ENCODE measurements at places on chromosomes 13 and 19. TPM values are rescaled to one million over a fixed set of nuclear protein-coding genes. Genes with fewer than 3 reads are reported as not detected.

SLC15A1 gene
- total RNA-seq, result not detected

PDX1 gene
- total RNA-seq, result not detected

GRCh38 chr13:99605420-99606323, 104.4 kb downstream of the TM9SF2 start:
- H3K27me3 ChIP-seq, result no peaks in the 10 kb centered on the region
- H3K27ac ChIP-seq, result no peak overlapping the region
- DNase-seq, result no peak

- H3K36me3 ChIP-seq, result no peaks in the 10 kb centered on the region
- H3K27ac ChIP-seq, result no peak overlapping the region
- no peaks in the 10 kb centered on the region for H3K27me3 ChIP-seq
- peak; percentile 62 for DNase-seq
These were observed 31.3 kb downstream of the TINCR start for GRCh38 chr19:5536337-5536894.

- H3K36me3 ChIP-seq, result no peaks in the 10 kb centered on the region
- no peak overlapping the region for H3K27ac ChIP-seq
- H3K27me3 ChIP-seq, result no peaks in the 10 kb centered on the region
- no peak overlapping the region for H3K4me3 ChIP-seq
- no peak for DNase-seq
These were observed 43.3 kb upstream of the GPC6 start for GRCh38 chr13:93183302-93183701.

MUC16 gene
- not detected for total RNA-seq

SIGLEC5 gene
- total RNA-seq, result not detected

GRCh38 chr19:40831502-40832430, 18.5 kb downstream of the CYP2A6 start:
- no peaks in the 10 kb centered on the region for H3K27me3 ChIP-seq
- no peaks in the 10 kb centered on the region for H3K4me1 ChIP-seq
- no peaks in the 10 kb centered on the region for H3K36me3 ChIP-seq
- DNase-seq, result no peak

TMEM150B gene
- total RNA-seq, result not detected

DNA sequence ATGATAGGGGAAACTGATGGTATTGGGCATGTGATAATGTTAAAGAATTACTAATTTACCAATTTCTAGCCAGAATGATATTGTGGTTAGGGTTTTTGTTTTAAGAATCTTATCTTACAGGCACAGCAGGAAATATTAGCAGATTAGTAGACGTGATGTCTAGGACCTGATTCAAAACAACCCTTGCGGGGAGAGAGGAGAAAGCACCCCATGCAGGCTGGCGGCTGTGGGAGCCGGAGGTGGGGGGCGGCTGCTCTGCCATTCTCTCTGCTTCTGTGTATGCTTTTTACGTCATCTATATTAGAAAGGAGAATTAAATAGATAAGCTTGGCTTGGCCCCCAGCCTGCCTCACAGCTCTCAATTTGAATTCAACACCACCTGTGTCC, 41.5 kb downstream of the MLLT1 start:
- DNase-seq, result no peak
- peaks cover 17% of the 10 kb centered on the region for H3K4me1 ChIP-seq
- H3K27ac ChIP-seq, result peak overlapping the region; percentile 53
- no peaks in the 10 kb centered on the region for H3K27me3 ChIP-seq
- H3K4me3 ChIP-seq, result no peak overlapping the region
- no peaks in the 10 kb centered on the region for H3K36me3 ChIP-seq

- no peaks in the 10 kb centered on the region for H3K27me3 ChIP-seq
- H3K4me3 ChIP-seq, result no peak overlapping the region
- H3K4me1 ChIP-seq, result peaks cover 31% of the 10 kb centered on the region
- no peak overlapping the region for H3K27ac ChIP-seq
These were observed 324.3 kb downstream of the ZNF536 start for GRCh38 chr19:30696514-30696913.

All from A673 (cell line).